CD4-positive, alpha-beta T cell (primary cell): ENCODE measurements at places on chromosomes 2 and 18.

DNA sequence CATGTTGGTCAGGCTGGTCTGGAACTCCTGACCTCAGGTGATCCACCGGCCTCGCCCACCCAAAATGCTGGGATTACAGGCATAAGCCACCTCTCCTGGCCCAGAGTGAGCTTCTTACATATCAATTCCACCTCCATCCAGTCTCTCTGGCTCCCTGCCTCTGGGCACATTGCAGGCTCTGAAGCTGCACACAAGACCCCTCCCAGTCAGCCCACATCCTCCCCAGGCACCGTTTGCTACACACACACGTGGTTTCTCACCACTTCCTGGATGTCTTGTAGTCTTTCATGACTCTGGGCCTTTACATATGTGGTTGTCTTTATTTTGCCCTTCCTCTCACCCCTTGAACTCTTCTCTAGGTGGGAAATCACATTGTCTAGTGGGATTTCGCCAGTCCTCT lies 64.0 kb upstream of the CABLES1 start:
- peak; percentile 75 for DNase-seq

DNA sequence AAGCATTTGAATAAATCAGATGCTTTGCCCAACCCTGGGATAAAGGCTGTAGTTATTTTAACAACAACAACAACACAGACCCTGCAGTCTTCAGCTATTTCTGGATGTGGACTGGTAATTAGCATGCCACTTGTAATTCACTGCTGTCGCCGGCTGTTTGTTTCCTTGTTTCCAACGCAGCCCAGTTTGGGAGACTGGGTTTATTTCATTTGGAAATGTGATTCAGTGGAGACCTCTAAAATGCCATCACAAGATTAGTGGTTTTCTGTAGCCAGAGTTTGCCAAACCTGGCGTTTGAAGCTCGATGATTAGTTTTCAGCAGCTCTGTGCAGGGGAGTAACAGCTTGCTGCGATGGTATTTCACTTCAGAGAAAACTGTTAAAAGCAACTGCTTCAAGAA lies 83.5 kb downstream of the LDLRAD4 start:
- no peak for DNase-seq

DNA sequence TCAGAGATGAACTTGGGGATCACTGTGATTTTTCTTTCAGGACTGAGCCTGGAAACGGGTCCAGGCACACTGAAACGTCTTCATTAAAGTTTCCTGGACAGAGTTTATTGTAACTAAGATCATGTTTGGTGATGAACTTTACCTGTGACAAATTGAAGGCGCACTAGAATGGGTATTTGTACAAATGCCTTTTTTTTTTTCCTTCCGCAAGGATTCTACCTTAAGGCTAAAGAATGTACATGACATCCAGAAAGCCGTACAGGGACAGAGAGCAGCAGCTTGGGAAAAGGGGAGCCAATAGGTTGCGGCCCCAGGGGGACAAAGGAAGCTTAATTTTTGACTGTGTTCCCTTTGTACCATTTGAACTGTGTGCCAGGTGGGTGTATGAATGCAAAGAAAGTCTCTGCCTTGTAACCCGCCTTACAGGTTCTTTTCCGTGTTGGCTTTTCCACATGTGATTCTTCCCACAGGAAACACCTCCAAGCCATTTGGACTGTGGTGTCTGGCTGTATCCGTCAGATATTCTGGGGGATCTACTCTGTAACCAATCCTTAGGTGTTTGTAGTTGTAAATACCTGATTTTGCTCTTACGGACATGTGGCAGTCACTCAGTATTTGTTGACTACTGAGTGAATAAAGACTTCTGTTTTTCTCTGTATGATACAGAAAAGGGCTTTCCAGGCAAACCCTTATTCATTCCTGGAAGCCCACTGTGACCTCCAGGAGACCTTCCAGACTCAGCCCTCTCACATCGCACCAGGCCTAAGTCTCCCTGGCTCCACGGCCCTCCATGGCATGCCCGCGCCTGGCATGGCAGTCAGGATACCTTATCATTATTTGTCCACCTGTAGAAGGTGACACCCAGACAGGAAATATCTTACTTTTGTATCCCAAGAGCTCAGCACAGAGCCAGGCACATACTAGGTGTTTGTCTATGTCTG lies 1.1 kb downstream of the LRRFIP1 start:
- no peak for DNase-seq

DNA sequence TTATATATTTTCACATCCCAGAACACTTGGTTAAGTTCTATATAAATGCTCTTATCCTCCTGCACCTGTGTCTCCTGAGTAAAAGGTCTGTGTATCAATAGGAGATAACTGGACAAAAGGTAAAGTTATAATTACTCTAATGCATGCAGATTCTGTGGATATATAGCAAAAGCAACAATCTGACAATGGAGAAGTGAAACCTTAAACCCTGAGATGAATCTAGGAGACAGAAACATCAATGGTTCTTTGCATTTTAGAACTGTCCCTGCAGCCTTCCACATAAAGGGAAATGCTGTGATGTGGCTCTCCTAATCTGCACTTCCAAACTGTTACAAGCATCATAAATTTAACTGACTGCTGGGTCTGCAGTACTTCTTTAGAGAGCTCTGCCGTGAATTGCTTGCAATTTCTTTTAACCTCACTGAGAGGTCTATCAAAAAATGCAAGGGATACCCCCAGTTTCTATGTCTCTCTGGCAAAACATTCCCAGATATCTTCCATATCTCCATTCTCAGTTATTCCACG lies 42.8 kb upstream of the FSIP2 start:
- no peak for DNase-seq

GRCh38 chr2:189143925-189144324 lies 35.6 kb downstream of the COL5A2 start:
- DNase-seq = no peak

DNA sequence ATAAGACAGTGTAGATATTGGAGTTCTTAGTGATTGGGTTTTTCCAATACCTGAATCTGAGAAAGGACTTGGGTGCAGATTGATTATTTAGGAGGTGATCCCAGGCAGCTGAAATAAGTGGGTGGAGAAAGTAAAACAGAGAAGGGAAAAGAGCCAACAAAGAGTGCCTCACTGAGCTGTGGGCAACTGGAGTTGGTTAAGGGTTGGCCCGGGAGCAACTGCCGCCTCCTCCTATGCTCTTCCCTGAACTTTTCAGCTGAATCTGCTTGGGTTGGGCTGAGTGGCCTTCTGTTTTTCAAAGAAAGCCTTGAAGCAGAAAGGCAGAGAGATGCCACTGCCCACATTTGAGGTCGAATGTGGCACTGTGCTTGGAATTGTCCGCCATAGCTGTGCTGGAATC lies 20.9 kb upstream of the CCDC150 start:
- no peak for DNase-seq
